ENCODE measurements at places on chromosomes 2 and 18.

DNA sequence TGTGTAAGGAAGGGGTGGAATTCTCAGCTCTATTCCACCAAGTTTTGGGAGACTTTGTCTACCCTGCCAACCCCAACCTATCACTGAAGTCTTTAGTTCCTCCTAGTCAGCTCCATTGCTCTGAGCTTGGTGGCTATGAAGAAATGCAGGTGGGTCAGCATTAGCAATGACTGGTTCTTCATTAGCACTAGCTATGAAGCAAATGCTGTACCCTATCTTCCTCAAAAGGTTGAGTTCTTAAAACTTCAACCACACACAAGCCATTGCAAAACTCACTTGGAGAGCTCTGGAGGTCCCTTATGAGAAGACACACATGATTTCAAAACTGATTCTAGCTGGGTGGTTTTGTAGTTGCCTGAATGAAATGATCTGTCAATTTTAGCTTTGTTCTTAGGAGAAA lies 193.8 kb downstream of the IKZF2 start:
- DNase-seq = no peak

- DNase-seq = no peak
These were observed 246.2 kb downstream of the XIRP2 start for GRCh38 chr2:167134381-167135072.

DNA sequence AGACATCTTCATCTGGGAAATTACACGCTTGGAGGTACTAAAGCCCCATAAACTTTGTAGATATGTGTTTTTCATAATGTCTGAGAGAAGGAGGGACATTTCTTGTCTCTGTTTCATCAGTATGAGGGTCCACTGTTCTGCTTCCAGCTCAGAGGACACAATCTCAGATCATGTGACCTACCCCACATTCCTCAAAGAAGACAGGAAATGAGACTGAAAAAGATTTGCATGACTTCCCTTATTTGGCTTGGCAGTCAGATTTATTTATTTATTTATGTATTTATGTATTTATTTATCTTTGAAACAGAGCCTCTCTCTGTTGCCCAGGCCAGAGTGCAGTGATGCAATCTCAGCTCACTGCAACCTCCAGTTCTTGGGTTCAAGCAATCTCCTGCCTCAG lies 463.7 kb upstream of the RGPD4 start:
- no peak for DNase-seq

- DNase-seq = no peak
These were observed 117.6 kb downstream of the SMAD7 start for GRCh38 chr18:48832938-48833700.

DNA sequence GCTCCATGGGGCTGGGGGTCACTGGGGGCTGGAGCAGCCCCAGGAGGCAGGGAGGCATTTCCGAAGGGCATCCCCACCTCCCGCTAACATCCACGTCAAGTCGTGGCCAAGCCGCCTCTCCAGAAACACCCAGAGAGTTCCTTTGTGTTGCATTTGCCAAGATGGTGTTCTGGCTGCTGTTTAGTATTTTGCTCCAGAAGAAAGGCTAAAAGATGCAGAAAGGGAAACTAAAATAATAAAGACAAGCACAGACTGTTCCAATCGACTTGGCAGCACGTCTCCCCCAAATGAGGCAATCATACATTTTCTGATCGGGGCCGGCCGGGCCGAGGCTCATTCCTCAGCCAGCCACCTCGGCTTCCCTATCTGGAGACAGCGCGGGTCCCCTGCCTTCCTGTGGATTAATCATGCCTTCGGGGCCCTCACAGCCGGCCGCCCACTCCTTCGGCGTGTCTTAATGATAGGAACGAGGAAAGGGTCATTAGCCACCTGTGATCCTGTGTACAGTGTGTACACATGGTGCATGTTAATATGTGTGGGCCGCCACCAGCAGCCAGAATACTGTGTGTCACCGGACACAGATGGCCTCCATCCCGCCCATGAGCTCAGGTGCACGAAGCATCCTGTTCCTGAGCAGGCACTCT lies 169.2 kb downstream of the KLHL29 start:
- DNase-seq = no peak

GRCh38 chr2:46246790-46247189 lies 50.4 kb upstream of the EPAS1 start:
- no peak for DNase-seq

- no peak for DNase-seq
These were observed 237.9 kb downstream of the BABAM2 start for GRCh38 chr2:28128281-28128950.

DNA sequence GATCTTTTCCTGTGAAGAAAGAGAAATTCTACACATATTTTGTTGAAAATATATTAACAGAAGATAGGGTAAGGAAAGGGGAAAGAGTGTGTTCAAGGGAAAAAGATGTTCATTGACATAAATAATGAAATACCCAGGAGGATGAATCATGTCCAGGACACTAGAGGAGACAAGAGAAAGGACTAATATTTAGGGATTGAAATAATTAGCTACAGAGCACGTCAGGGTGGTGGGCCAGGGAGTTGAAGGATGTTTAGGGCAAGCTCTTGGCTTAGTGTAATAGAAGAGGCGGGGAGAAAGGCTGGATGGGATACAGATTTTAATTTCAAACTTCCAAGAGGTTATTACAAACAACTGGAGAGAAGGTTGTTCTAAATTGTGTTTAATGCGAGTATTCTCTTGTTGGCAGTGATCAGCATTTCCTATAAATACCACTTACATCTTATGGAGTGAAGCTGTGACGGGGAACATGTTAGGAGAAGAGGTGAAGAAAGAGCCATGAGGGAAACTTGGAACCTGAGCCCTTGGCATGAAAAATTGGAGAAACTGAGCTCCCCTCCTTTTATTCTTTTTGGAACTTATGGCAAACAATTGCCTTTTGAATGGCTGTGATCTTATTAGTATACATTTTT lies 36.6 kb upstream of the CETN1 start:
- DNase-seq = no peak

DNA sequence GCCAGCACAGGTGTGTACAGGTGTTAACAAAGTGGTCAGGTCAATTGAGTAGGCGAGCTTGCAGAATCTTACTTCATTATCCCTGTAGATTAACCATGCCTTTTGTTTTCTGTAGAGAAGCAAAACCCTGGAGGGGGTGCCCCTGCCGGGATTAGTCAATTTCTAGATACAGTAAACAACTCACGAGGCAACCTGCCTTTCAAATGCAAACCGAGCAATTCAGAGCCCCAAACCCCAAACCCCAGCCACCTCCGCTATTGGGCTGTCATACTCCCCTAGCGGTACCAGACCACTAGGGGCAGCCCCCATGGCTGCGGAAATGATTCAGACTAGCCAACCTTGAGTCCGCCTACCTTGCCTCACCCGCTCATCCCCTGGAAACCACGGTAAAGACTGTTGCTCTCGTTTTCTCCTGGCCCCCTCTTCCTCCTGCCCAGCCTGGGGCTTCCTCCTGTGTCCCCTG lies 61.4 kb upstream of the KIF5C start:
- no peak for DNase-seq

DNA sequence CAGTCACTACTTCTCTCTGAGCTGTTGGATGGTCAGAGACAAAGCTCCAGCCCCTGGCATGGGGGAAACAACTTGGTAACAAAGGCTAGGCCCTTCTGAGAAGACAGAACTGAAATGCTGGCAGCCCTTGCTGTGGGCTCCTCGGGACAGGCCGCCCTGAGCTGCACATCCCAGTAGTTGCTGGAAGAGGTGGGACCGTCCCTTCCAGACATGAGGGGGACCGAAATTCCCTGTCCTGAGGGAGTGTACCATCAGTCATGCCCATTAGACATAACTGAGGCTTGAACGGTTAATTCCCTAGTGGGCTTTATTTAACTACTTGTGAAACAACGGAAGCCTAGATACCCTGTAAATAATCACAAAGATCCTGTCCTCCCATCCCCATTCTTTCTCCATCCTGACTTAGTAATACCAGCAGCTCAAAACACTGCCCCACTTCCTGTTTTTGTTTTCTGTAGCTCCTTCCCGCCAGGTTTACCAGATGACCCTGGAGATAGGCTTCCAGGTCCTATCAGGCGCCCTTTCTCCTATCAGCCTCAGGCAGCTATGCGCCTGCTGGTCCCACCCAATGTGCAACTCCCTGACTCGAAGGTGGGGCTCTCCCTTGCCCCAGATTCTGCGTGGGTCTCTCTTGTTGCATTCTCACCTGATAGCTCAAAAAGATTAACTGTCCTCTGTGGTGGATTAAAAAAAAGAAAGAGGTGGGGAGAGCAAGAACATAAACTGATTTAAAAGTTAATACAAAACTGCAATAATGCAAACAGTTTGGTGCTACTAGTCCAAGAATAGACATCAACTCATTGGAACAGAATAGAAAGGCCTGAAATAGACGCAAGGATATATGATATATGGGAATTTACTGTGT lies 37.0 kb upstream of the NT5DC4 start:
- no peak for DNase-seq

DNA sequence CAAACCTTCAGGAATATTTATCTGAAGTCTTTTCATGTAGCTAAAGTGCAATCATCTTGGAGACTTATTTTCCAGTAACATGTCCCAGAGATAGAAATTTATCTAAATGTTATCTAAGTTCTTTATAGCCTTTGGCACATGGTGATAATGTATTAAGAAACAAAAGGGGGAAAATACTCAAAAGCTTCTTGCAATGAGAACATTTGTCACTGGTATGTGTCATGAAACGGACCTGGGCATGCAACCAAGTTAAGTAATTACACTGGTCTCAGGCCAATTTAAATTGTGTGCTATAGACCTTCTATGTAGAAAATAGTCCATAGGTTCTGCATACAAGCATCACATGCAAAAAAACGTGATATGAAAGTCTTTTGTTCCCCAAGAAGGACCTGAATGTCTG lies 136.2 kb downstream of the SLC8A1 start:
- no peak for DNase-seq

- DNase-seq = no peak
These were observed 75.2 kb upstream of the RMDN2 start for GRCh38 chr2:37849911-37850310.

DNA sequence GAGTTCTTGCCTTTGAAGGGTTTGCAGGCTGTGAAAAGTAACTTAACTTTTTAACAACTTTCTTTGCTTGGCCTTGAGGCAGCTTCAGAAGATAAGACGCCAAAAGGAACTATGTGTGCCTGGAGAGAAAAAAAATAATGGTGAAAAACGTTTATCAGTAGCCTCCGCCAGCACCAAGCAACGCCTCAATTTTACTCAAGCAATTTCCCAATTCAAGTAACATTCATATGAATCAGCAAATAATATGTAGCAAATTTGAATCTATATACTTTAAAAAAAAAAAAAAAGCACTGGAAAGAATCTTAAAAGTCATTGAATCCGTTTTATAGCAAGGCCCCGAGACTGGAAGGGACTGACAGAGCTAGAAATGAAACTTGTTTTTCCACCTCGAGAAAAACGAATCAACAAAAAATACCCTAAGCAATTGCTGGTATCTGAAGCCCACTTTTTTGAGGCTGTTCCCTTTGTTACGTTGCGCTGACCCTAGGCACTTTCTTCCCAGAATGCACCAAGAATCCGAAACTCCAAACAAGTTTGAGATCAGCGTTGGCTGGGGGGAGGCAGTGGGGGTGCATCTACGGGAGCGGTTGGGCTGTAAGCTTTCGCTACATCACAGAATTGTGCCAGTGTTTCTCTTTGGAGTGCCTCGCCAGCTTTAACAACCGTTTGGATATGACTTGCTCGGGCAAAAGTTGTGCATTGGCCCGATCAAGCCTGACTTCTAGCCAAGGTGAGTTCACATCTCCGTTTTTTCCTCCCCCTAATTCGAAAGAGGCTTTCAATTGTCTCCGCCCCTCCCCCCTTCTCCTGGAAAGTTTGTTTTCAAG lies 2.7 kb upstream of the TGIF1 start:
- no peak for DNase-seq

GRCh38 chr2:104896446-104896845 lies 42.5 kb downstream of the POU3F3 start:
- no peak for DNase-seq

DNA sequence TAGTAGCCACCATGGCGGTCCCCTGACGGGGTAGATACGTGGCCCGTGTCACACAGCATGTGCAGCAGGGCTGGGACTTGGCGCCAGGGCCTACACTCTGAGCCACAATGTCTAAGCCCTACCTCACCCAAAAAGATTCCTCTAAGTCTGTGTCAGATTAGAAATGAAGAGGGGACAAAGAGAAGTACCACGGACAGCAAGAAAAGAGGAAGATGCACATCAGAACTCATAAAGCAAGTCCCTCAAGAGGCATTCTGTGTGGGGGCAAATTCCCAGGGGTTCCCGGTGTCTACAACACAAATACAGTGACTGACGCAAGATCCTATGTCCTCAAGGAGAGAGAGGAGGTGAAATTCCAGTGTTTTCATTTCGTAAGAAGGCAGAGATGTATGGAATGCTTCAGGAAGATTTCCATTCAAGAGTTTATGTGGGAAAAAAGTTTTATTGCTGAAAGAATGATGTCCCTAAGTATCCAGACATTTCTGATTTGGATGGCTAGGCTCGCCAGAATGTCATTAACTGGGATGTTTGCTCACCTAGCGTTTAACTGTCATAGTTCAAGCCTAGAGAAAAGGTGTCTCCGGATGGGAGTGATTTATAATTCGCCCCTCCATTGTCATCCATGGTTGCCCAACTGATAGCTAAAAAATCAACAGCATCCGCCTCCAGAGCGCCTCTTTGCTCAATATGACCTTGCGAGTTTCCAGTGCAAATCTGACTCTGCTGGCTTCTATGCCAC lies 75.6 kb upstream of the CHMP1B start:
- DNase-seq = no peak

DNA sequence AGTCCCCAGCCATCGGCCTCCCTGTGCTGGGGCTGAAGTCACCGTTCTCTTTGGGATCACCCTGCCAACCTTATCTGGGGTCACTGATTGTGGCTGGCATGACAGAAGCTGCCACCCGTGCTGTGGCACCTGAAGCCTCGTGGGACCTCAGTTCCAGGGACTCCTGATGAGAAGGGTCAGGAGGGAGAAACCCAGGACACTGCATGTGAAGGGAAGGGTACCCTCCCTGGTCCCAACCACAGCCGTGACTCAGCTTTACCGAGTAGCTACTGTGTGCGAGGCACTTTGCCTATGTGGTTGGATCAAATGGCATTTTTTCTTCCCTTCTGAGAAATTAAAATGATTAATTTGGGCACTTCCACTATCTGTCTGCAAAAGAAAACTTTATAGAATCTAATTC lies 64.4 kb downstream of the SP110 start:
- DNase-seq = no peak

- DNase-seq = no peak
These were observed 73.3 kb downstream of the RPIA start for GRCh38 chr2:88764850-88765153.

- DNase-seq = no peak
These were observed 24.0 kb downstream of the BUB1 start for GRCh38 chr2:110653861-110654260.

DNA sequence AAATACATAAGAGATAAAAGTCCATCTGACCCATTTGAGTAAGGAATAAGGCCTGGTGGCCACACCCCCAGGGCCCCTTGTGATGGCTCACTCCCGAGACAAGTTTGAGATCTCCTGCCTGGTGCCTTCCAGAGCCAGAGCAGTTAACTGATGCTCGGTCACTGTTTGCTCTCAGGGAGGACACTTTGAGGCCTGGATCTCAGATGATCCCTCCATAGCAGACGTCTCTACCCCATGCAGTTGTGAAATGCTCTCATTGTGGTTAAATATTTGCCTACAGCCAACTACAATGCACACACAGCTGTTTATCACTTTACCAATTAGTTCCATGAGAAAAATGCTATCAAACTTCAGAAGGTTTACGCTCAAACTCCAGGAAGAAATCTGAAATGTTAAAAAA lies 12.3 kb downstream of the GYPC start:
- no peak for DNase-seq

All from caudate nucleus (tissue), 63 donors.